Hematopoietic multipotent progenitor cell treated with erythropoietin and hydrocortisone succinate and interleukin-3 and kit ligand, for 15 days (in vitro differentiated cells): ENCODE measurements at places on chromosomes 2 and 18.
A peak's percentile ranks its signal among the peaks of the same experiment; 100 is the strongest.

GRCh38 chr2:9755008-9755407 lies 88.3 kb upstream of the TAF1B start:
- DNase-seq = no peak

- no peak for DNase-seq
These were observed 70.1 kb downstream of the DGKD start for GRCh38 chr2:233424154-233424951.

- no peak for DNase-seq
These were observed 178.6 kb downstream of the ZBTB7C start for GRCh38 chr18:48230467-48231113.

DNA sequence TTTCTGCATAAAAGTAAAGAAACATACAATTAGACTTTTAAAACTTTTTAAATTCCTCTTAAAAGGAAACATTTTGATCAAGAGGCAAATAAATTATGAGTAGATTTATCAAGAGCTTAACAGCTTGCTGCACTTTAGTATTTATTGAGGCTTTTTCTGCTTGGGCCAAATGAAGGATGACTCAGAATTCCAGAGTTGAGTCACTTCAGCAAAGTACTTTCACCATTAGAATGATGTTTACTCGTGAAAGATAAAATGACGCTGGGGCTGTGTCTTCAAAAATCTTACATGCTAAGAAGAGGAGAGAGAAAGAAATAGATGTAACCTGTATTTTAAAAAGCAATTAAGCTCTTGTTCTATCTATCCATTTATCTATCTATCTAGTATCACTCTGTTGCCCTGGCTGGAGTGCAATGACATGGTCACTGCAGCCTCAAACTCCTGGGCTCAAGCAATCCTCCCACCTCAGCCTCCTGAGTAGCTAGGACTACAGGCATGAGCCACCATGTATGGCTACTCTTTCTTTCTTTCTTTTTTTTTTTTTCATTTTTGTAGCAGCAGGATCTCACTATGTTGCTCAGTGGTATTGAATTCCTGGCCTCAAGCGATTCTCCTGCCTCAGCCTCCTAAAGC lies 75.3 kb upstream of the RIOK3 start:
- DNase-seq = peak; percentile 72

GRCh38 chr2:207432453-207432852 lies 97.3 kb upstream of the CREB1 start:
- no peak for DNase-seq

- no peak for DNase-seq
These were observed 190.7 kb upstream of the SMAD7 start for GRCh38 chr18:49141491-49141890.

DNA sequence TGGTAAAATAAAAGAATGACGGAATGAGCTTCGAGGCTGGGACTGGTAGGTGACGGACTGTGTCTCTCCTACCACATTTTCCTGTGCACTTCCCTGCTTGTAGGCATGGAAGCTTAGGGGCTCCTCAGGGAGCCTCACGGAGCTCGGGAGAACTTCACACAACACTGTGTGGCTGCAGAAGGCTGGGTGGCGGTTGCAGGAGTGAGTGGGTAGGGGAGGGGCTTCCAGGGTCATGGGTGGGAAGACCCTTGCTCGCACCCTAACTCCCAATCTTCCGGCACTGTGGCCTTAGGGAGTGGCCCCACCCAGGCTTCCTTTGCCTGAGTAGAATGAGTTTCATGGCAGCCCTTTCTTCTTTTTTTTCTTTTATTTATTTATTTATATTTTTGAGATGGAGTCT lies 128.6 kb downstream of the INHBB start:
- no peak for DNase-seq
